ENCODE measurements at places on chromosomes 5 and 9.

- DNase-seq: no peak
Observed at GRCh38 chr5:113508756-113509155, 4.7 kb upstream of the YTHDC2 start.

DNA sequence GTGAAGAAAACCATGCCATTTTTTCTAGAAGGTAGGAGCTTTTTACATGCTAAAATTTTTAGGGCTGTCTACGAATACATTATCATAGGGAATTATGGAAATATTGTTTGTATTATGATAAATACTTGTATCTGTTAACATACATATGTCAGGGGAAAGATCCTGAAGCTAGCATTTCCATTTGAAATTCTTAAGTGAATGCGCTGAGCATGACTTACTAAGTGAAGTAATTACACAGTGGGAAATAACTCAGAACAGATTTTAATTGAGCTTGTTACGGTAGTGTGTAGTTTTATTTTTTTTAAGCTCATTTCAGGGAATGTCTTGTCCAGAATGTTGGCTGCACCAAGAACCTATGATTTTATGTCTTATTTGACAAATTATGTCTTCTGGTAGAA lies 19.1 kb downstream of the TDRD7 start:
- DNase-seq: no peak

DNA sequence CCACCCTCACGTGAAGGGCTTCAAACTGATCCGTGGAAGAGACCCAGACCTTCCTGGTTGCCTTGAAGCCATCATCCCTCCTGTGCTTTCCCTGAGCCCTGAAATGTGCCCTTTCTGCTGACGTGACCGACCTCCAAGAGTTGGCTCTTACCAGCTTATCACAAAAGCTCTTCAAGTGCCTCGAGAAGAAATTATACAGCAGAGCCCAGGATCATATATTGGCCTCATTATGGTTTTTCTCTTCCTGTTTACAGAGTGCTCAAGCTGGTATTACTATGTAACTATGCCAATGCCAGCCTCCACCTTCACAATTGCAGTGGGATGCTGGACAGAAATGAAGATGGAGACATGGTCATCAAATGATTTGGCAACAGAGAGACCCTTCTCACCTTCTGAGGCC lies 66.0 kb downstream of the AOPEP start:
- DNase-seq: no peak

- peak; percentile 91 for DNase-seq
Observed at GRCh38 chr9:136352682-136353081, 10.9 kb downstream of the DNLZ start.

- DNase-seq: peak; percentile 58
Observed at GRCh38 chr9:112921549-112921948, 30.9 kb upstream of the SLC46A2 start.

DNA sequence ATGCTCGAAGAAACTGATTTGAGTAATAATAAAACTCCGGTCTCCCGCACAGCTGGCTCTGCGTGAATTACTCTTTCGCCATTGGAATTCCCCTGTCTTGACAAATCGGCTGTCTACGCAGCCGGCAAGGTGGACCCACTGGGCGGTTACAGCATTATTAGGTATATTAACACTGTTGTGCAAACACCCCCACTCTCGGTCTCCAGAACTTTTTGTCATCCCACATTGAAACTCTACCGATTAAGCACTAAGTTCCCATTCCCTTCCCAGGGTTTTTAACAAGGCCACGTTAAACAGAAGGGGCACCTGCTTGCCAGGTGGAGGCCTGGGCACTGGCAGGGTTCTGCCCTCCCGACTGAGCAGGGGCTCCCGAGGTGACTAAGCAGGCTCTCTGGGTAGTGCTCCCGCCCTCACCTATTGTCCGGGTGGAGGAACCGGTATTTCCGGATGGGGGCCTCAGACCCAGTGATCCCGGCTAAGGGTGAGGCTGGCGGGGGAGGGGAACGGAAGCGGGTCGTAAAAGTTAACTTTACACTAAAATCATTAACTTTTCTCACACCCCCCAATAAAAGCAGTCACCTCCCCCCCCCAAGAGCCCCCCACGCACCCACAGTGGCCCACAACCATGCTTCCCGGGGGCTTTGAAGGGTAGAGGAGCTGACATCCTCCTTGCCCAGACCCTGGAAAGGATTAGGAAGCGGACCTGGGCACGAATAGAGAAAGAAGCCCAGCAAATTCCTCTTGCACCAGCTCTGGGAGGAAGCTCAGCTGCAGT lies 53.5 kb upstream of the TJP2 start:
- DNase-seq: peak; percentile 97

- DNase-seq: peak; percentile 72
Observed at GRCh38 chr9:137878146-137878941, 762 bp downstream of the CACNA1B start.

Data from DMS53 (cell line).